Germinal center (tissue), 1 donor: ENCODE measurements at places on chromosomes 16 and 17.

- no peak for DNase-seq
These were observed 148.9 kb downstream of the XYLT1 start for GRCh38 chr16:17321824-17322223.

- DNase-seq: no peak
These were observed 375.2 kb downstream of the SLC39A11 start for GRCh38 chr17:72717276-72717675.

GRCh38 chr16:25716186-25716585 is 24.4 kb downstream of the HS3ST4 start:
- no peak for DNase-seq

- no peak for DNase-seq
These were observed 4.6 kb downstream of the TEN1 start for GRCh38 chr17:75983501-75984181.

DNA sequence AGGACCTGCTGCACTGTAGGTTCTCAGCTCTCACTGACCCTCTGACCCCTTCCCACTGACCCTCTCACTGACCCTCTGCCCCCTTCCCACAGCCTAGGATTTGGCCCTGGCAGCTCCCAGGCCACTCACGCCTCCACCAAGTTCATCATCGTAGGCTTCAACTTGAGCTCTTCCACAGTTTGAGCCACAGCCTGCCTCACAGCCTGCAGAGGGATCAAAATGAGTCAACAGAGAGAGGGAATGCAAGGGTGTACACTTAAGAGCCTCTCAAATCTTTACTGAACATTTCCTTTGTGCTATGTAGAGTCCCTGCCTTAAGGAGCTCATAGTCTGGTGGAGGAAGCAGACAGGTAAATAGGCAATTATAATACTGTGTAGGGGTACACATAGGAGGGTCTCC is 12.1 kb downstream of the HEATR9 start:
- DNase-seq: no peak

DNA sequence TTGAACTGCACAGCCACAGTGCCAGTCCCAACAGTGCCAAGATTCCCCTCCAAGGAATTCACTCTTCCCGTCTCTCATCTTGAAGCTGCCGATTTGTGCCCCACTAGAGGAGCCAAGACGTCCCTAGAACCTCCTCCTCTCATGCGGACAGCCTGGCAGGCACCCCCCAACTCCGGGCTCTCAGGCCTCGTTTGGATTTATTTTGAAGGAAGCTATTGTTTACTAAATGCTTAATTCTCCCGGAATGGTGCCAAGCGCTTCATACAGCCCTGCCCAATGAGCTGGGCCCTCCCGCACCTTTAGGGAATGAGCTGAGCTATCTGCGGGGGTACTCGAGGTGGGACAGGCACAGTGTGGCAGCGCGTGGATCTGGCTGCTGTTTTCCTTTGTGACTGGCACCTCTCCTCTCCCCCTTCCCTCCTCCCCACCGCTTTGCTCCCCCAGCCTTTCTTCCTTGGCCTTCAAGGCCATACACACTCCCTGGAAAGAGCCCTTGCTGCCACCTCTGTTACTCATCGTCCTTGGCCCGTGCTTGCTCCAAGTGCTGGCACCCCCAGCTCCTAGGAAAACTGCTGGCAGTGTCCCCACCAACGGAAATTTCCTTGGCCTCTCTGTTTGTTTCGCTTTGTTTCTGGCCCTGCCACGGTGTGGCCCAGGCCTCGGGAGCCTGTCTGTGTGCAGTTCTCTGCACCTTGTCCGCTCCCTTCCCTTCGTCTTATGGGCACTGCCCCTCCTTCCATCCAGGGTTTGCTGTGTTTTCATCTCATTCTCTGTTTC is 49.9 kb upstream of the CDR2 start:
- no peak for DNase-seq

DNA sequence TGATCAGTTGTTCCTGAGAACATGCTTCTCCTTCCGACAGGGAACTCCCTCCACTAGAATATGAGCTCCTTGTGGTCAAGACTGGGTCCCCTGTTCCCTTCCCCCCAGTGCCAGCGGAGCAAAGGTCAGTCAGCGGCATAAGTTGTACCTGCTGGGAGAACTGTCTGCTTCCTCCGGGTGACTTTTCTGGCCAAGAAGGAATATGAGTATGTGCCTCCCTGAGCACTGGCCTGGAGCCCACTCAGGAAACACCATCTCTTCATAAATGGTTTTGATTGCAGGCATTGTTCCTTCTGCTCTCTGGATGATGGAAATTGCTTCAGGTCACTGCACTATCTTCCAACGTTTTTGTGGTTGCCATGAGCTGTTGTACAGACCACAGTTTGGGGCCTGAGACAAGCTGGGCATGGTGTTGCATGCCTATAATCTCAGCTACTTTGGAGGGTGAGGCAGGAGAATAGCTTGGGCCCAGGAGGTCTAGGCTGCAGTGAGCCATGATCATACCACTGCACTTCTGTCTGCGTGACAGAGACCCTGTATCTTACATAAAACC is 2.9 kb upstream of the P4HB start:
- DNase-seq: no peak

- DNase-seq: no peak
These were observed 7.7 kb downstream of the FOXL1 start for GRCh38 chr16:86585821-86586611.

- no peak for DNase-seq
These were observed 480.2 kb upstream of the ERCC4 start for GRCh38 chr16:13439766-13440165.

DNA sequence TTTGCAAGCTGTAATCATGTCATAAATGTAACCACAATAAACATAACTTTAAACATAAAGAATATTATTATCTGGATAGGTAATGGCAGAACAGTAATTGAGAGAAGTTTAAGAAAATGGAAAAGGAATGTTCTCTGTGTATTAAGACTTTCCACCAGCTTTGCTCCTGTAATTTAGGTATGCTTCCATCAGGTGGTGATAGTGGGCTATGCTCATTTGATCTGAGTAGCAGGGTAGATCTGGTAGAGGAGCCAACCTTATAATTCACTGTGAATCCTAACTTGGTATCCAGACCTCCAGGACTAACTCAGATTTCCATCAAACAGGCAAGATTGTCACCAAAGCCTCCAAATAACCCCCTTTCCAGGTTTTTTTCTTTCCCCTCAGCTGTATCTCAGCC is 137.9 kb upstream of the ZKSCAN2 start:
- DNase-seq: no peak
